ENCODE measurements at places on chromosomes 12 and 14. TPM values are rescaled to one million over a fixed set of nuclear protein-coding genes. Genes with fewer than 3 reads are reported as not detected.
A peak's percentile ranks its signal among the peaks of the same experiment; 100 is the strongest.

SLC38A4 gene
- not detected for total RNA-seq

DNA sequence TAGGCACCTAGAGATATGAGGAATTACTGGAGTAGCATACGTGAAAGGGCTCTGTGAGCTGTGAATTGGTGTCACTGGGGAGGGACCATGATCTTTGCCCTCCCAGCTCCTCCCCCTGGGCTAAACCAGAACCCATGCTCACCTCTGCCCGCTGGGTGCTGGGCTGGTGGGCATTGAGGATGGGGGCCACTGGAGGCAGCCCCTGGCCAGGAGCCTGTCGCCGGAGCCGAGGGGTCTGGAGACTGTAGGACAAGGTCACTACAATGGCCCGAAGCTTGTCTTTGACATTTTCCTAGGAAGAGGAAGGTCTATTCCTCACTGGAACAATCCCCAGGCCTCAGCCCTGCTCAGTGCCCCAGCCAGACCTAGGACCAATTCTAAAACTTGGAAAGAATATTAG lies 11.6 kb downstream of the ITGA7 start:
- no peak for DNase-seq

GRCh38 chr12:120713861-120714482 lies 3.7 kb downstream of the UNC119B start:
- peak; percentile 85 for DNase-seq

GRCh38 chr12:2834581-2835491 lies at the start of gene NRIP2:
NRIP2 (minus strand) TSS chr12:2835035; CDS start chr12:2834983, 52 bp downstream.
- DNase-seq: no peak

GRCh38 chr14:28773176-28773575 lies 6.6 kb downstream of the FOXG1 start:
- no peak for DNase-seq

GRCh38 chr12:90791445-90791844 lies 163.5 kb downstream of the CCER1 start:
- no peak for DNase-seq
